ENCODE measurements at places on chromosomes 11 and 22.

DNA sequence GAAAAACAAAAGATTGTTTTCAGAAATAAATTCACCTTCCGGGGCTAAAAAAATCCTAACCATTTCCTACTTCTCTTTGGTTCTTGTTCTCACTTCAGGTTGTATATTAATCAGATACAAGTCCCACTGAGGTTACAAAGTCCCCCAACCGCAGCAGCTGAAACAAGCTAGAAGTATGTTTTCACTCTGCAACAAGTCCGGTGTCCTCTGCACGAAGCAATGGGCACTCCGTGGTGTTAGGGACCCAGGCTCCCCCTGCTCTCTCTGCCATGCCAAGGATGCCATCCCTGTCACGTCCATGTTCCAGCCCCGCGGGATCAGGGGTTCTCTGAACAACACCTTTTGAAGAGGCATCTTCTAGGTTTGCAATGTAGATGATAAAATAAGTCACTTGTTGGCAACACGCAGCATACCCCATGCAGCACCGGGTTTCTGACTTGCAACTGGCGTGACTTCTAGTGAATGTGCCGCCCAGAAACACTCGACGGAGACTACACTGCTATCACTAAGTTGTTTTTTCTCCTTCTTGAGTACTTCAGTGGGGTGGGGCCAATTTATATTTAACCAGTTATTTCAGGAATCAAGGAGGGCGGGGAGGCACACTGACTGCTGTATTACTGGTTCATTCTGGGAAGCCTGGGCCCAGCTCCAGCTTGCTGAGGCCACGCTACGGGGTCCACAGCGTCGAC is 25.4 kb upstream of the GSTP1 start:
- DNase-seq, result no peak

DNA sequence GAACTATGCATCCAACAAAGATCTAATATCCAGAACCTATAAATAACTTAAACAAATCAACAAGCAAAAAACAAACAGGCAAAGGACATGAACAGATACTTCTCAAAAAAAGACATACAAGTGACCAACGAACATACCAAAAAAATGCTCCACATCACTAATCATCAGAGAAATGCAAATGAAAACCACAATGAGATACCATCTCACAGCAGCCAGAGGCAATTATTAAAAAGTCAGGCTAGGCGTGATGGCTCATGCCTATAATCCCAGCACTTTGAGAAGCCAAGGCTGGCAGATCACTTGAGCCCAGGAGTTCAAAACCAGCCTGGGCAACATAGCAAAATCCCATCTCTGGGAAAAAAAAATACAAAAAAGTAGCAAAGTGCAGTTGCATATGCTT is 10.7 kb downstream of the SAA4 start:
- no peak for DNase-seq

- DNase-seq, result no peak
Observed at GRCh38 chr11:31455177-31455576, 54.2 kb downstream of the IMMP1L start.

DNA sequence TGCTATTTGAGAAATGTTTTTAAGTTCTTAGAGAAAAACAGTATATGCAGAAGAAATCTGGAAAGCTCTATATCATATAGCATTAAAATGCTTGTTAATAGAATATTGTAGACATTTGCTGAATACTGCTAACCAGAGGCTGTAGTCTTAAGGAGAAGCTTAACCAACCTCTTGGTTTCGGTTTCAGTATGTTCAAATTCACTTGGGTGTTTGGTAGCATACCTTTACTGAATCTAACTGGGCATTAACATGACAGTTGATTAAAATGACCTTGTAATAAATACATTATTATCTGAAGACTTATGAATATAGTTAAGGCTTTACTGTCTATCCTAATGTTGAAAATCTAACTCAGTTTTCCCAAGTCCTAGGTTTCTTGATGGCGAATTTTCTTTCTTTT is 5.4 kb downstream of the PCF11 start:
- DNase-seq, result no peak

DNA sequence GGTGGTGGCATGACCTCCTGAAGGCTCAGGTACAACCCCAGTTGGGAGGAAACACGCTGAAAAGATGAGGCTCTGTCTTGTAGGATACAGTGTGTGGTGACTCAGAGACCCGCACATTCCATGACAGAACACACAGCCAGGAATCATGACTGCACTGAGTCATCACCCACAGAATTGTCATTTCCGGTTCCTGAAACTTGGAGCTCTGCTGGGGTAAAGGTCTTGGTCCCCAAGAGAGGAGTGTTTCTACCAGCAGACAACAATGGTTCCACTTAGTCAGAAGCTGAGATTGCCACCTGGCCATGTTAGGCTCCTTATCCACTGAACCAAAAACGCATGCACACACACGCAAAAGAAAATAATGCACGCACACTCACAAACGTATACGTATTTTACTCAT is 31.5 kb upstream of the CYB5R3 start:
- DNase-seq, result peak; percentile 79

GRCh38 chr11:110755941-110756340 is 43.7 kb upstream of the ARHGAP20 start:
- DNase-seq, result no peak

DNA sequence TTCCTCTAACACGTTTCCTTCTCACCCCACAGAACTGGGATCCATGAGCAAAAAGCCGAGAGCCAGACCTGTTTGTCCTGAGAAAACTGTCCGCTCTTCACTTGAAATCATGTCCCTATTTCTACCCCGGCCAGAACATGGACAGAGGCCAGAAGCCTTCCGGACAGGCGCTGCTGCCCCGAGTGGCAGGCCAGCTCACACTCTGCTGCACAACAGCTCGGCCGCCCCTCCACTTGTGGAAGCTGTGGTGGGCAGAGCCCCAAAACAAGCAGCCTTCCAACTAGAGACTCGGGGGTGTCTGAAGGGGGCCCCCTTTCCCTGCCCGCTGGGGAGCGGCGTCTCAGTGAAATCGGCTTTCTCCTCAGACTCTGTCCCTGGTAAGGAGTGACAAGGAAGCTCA is 24.0 kb downstream of the CD5 start:
- no peak for DNase-seq

DNA sequence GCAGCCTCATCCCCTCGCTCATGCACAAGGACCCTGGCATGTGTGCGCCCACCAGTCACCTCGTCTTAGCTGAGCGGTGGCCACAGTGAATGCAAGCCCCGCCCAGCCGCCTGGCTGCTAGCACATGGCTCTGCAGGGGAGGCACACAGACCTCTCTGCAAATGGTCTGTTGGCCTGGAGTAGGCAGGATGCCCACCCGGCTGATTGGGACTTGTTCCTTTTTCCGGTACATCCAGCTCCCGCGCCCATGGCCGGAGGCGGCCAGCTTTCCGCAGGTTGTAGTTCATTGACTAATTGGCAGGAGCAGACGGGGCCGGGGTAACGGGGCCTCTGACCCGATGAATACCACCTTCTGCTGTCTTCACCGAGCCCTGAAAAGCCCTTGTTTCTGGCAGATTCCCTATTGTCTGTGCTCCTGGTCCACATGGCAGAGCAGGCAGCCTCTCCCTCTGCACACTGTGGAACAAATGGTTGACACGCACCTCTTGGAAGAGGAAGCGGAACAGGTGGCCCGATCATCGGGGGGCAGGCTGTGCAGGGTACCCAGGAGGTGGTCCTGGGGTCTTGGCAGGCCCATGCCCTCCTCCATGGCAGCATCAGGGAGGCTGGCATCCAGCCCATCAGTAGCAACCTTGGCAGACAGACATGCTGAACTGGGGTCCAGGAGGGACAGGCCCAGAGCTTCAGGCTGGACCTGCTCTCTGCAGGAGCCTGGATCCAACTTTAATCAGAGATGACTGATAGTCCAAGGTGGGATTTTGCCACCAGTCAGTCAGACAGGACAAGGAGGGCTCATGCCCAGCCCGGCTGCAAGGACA is 1512.0 kb downstream of the BRD1 start:
- no peak for DNase-seq

- no peak for DNase-seq
Observed at GRCh38 chr11:134794192-134794591, 382.1 kb upstream of the B3GAT1 start.

DNA sequence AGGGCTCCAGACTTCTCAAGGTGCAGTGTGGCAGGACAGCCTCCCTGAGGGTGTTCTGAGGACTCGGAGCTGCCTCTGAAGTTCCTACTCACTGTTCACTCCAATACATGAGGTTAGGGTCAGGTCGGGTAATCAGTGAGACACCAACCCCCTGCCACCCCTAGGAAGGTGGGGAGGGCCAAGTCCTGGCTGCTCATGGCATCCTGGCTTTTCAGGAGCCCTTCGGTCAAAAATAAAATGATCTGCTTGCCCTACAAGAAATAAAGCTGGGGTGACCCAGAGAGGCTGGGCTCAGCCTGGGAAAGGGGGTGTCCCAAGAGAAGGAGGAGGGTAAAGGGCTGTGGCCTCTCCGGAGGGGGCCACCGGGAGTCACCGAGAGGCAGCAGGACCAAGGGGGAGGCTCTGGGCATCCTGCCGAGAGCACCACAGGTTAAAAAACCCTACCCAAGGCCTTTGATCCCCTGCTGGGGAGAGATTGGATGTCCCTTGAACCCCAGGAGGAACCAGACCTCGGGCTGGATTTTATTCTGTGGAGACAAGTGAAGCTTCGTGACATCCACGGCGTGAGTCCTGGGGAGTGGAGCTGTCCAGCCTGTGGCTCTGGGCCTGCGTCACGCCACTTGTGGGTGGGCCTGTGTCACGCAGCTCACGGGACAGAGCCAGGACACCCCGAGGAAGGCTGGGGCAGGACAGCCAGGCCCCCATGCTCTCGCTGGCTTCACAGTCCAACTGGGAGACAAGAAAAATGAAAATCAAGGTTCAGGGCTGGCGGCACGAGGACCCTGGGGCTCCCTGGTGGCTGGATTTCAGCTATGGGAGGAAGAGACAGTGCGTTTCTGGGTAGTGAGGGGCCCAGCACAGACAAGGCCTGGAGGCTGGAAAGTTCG is 102.2 kb upstream of the FGF3 start:
- DNase-seq, result no peak

DNA sequence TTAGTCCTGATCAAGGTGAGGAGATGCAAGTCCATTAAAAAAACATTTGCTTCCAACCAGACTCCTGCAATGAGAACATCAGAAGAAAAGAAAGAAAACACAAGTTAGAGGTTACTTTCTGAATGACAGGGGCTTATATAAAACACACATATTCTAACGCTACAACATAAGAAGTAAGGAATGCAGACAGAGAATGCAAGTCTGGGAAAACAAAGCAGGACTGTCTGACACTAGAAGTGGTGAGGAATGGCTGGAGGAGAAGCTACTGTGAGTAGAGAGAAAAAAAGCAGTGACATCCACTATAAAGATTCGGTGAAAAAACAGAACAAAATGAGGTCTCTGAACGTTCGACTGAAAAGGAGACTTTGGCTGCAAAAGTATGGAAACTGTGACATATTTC is 12.3 kb downstream of the TMEM216 start:
- no peak for DNase-seq

DNA sequence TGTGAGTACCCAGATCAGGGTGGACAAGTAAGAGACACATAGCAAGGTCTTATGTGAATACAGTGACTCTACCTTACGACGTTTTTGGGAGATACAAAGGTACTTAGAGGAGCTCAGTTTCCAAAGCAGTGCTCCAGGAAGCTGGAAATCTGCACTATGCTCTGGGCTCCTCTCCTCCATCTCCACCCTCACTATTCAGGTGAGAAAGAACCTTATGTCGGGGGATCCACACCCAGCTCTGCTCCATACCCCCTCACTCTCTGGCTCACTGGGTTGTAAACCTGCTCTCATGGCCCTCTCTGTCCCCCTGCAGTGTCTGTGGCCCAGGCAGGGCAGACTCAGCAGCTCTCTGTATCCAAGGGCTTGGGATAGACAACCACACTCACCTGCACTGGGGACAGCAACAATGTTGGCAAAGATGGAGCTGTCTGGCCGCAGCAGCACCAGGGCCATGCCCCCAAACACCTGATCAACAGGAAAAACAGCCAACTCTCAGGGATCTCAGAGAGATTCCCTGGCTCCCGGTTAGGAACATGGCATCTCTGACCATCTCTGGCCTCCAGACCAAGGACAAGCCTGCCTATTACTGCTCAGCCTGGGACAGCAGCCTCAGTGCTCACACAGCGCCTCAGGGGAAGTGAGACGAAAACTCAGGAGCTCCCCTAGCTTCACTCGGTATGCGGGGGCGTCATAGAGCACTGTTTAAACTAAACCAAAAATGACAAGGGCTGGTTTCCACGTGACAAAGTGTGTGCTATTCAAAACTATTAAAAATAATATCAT is 60.9 kb upstream of the TOP3B start:
- no peak for DNase-seq

GRCh38 chr11:60314635-60315321 is 12.3 kb upstream of the MS4A6E start:
- no peak for DNase-seq

- no peak for DNase-seq
Observed at GRCh38 chr11:15972838-15973237, 383.5 kb downstream of the SOX6 start.

DNA sequence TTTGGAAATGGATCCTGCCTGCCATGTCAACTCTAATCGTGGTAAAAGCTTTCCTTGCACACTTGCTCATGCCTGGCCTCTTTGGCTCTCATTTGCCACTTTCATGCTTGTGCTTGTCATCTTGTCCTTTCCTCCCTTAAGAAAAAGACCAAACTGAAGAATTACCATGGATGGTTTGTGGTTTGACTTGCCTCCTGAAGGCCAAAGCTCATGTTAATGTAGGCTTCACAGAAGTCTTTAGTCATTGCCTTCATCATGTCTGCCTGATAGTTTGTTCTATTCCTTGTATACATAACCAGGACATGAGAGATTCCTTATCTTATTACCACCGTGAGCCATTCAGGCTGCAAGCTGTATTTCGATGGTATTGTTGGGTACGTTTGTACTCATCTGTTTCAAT is 17.3 kb downstream of the TEAD1 start:
- no peak for DNase-seq

GRCh38 chr11:12269104-12269441 is 108.3 kb upstream of the PARVA start:
- DNase-seq, result no peak

GRCh38 chr22:24582056-24582814 is 10.6 kb downstream of the LRRC75B start:
- no peak for DNase-seq

- peak; percentile 87 for DNase-seq
Observed at GRCh38 chr11:66408488-66409214, 12.2 kb upstream of the NPAS4 start.

DNA sequence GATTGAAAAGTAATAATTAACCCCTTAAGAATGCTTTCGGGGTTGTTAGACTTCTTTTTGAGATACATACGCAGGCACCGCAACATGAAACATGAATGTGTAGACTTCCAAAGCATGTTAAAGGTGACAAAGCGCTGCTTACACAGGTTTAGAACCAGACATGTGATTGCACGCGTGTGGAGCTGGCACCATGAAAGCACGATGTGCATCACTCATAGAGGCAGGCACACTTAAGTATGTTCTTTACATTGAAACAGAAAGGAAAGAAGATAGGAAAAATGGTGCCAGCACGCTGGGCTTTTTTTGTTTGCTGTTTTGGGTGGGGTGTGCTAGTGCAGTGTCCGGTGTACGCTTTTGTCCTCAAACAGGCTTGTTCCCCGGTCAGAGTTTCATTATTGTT is 83.6 kb upstream of the PPARA start:
- peak; percentile 20 for DNase-seq

DNA sequence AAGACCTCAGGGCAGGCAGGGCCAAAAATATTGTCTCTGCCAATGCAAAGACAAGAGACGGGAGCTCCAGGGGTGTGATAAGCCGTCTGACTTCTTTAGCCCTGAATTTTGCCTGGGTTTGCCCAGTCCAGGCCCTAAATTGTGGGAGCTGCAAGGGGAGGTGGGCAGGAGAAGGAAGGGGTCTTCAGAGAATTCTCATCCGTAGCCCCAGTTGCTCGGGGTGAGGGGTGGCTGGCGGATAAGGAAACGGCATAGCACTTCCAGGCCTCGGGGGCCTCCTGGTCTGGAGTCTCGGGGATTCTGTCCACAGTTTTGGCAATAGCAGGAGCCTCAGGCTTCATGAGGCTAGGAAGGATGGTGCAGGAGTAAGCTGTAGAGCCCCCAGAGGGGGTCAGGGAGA is 7.4 kb downstream of the CD5 start:
- no peak for DNase-seq
